ENCODE measurements at places on chromosomes 11 and 22.

DNA sequence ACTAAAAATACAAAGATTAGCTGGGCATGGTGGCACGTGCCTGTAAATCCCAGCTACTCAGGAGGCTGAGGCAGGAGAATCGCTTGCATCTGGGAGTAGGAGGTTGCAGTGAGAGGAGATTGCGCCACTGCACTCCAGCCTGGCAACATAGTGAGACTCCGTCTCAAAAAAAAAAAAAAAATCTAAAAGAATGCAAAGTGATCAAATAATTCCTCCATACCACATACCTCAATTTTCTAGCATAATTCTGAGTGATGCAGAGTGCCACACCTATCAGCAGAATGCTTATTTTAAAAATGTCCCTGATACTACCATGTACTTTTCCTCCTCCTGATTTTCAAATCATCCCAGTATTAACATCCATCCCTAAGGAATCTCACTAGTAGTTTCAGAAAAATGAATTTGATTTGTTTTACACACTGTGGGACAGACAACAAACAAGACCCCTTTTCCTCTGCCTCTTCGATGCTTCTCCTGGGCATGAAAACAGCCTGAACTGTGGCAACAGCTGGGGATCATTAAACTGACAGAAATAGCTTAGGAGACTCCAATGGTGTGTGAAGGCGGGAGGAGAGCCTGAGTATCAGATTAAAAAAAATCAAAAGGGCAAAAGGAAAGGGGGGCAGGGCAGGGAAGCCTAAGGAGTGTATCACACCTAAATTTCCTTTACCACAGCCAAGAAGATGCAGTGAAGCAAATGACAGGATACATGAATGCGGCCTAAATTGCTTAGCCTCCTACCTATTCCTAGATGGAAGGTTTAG lies 114.7 kb downstream of the SGSM3 start:
- DNase-seq = no peak

GRCh38 chr11:110000850-110001249 lies 92.3 kb upstream of the ZC3H12C start:
- no peak for DNase-seq

DNA sequence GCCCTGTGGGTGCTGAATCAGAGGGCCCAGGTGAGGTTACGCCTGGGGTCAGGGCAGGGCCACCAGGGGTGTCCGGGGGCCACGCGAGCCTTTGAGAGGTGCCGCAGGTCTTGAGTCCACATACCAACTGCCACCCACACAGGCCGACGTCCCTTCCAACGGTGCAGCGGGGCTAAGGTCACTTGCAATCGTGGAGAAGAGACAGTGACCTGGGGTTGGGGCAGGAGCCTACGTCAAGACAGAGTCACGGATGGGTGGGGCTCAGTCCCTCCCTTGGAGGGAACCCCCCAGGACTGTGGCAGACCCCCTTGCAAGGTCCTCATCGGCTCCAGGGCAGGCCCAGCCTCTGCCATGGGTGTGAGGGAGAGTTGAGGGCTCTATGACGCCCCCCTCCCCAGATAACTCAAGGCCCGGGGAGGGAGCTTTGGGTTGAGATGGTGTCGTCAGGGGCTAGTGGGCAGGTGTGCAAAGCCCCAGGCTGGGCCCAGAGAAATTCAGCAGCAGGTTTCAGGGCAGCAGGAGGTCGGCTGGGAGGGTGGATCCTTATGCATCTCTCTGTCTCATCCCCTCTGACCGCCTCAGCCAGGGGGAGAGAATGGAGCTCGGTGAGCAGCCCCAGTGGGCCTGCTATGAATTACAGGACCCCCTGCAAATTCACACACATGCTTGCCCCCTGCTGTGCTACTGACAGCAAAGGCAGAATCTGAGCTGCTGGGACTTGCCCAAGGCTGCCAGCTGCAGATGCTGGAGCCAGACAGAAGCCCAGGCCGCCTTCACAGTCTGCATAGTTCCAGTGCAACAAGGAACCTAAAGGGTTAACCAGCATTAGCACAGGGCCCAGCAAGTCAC lies 60.0 kb downstream of the MYEOV start:
- DNase-seq = no peak

DNA sequence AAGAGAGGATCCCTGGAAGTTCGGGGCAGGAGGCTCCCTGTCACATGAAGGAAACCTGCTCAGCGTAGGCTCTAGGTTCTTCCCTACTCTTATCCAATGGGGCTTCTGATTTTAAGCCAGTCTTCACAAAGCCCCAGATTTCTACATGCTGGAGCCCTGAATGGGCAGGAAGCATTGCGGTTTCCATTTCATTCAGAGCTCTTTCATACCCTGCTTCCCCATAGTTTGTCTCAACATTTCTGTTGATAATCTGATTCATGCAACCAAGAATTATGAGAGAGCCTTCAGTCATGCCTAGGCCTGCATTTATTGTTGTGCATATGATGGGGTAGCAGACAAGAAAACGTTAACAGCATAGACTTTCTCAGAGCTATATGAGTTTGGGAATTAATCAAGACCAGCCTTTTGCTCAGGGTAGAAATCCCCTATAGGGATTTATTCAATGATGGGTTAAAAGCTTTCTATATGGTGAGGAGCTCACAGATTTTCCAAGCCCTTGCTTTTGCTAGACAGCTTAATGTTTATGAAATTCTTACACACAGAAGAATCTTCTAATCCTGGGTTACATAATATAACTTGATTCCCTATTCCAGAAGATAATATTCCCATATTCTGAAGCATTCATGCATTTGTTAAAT lies 15.9 kb downstream of the OR51B4 start:
- DNase-seq = no peak

GRCh38 chr11:86063536-86063935 lies 5.3 kb downstream of the PICALM start:
- DNase-seq = no peak

DNA sequence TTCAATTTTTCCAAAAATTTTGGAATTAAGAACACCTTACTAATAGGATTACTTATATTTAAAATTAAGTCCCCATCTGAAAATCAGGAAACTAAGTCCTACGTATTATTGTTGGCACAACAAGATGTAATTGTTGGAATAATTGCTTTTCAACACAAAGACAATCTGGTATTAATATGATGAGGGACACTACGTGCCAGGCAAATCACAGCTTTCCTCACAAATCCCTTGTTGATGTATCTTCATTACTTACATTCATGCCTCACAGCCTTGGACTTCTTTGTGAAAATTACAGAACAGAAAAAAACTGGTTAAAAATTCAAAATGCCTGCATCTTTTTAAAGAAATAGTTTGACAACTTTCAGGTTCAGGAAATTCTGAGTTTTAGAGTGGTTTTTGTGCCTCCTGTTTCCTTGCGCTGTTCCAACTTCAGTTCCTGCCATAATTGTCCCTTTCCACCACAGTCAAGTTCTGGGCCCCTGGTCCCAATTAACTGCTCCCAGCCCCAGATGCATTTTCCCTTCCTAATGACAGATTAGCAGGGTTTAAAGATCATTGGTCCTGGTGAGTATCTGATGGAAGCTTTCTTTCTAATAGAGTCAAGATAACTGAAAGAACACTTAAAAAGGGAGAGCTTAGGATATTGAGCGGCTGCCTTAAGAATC lies 23.3 kb upstream of the CCDC34 start:
- DNase-seq = no peak

DNA sequence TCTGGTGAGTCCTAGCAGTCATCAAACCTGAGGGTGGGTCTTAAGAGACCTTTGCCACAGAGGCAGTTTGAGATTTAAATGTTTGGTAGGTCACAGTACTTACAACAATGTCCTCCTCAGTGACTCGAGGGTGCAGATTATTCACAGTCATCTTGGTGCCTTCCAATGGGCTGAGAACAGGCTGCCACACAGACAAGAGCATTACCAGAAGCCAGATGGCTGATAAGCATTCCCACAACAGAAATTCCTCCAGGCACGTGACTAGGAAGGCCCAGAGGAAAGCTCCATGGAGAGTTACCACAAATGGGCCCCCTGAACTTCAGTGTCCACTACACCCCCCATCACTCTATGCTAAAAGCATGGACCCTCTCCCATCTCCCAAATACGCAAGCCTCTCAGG lies 19.2 kb downstream of the POLDIP3 start:
- DNase-seq = no peak

DNA sequence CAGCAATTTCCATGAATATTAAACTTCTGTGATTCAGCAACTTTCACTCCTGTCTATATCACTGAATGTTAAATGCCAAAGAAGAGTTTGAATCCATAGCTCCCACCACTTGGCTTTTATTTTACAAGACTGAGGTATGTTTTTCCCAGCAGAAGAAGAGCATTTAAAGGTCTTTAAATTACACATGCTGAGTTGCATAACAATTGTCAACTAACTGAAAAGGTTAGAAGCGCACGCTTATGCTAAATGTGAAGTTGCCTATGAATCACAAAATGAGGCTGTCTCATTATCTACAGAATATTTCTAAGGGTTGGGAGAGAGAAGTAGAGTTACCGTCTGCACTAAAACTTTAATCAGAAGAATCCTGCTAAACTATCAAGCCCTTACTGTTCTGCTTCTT lies 1086.3 kb downstream of the FAM181B start:
- DNase-seq = no peak

DNA sequence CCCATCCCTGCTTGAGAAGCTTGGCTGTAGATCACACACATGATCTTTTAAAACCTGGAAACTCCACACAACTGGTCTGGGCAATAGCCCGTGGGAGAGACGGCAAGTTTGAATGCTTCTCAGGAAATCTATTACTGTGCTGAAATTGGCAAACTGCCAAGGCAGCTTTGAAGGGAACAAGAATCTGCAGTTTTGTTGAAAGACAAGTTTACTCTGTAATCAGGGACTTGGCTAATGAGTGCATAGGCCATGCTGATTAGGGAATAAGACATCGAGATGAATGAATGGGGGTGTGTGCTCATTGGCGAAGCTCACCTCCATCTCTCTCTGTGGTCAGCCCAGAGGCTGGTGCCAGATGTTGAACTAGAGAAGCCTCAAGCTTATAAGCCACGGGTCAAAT lies 218.8 kb downstream of the HIPK3 start:
- DNase-seq = peak; percentile 50

- no peak for DNase-seq
Observed at GRCh38 chr22:37345863-37346504, 63.7 kb downstream of the CYTH4 start.

DNA sequence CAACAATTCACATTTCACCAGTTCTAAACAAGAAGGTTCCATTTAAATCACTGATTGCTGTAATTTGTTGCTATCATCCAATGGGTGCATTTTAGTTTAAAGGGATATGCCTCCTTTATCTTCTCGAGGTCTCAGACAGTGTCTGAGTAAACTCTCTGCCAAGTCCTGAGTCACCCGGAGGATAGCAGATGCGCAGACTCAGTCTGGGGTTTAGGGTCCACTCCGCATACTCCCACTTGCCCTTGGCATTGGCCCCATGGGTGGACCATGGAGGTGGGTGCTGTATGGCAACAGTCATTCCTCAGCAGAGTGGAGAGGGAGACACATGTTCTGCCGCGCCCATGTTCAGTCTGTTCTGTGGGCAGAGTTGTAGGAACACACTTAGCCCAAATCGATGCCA lies 65.4 kb upstream of the CRTAM start:
- DNase-seq = no peak

DNA sequence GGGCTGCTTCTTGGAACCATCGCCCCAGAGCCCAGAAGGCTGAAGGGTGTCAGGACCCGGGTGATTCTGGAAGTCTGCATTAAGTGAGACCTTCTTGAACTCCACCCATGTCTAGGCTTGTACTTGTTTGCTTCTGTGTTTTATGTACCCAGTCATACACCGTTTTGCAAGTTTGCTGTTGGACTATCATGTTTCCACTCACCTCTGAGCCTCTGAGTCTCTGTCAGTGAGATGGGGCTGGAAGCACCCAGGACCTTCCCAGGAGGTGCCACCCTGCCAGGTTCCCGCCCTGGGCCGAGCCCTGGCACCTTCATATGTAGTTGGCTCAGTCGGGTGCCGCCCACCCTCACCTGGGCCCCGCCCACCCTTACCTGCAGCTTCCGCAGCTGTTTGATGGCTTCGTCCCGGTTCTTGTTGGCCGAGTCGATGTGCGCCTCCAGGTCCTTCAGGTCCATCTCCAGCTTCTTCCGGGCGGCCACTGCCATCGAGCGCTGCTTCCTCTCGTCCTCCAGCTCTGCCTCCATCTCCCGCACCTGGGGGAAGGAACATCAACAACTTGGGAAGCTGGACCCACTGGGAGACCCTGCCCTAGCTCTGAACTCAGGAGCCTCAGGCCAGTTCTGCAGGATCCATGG lies 35.1 kb downstream of the APOL1 start:
- no peak for DNase-seq
